HuH-7 (cell line): ENCODE measurements at places on chromosomes 5 and 9.

GRCh38 chr5:172901012-172901780, 58.0 kb upstream of the RPL26L1 start:
- DNase-seq = no peak

GRCh38 chr5:71522151-71522550, 65.0 kb upstream of the MCCC2 start:
- DNase-seq = no peak

GRCh38 chr5:158807-159447, 32.4 kb upstream of the LRRC14B start:
- DNase-seq = no peak

GRCh38 chr9:18058564-18059442, 415.1 kb upstream of the ADAMTSL1 start:
- DNase-seq = no peak

- DNase-seq = no peak
Observed at GRCh38 chr9:84397822-84398221, 57.3 kb upstream of the SLC28A3 start.

DNA sequence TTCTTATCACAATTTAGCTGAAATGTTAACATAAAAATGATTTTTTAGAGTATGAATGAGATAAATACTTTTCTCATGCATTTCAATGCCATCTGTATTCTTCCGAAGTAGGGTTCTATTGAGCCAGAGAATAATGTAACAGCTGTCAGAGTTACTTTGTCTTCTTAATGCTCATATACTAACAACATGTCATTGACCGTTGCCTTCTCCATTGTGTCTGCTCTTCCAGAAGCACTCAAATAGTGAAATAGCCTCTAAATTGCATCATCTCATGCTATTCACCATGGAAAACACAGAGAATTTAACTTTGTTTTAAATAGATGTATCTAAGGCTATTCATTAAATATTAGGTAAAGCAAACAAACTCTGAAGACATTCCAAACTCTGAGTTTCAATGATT, 1875.9 kb upstream of the CDH9 start:
- no peak for DNase-seq

- DNase-seq = no peak
Observed at GRCh38 chr5:178630475-178630930, 3.7 kb upstream of the CLK4 start.

- DNase-seq = no peak
Observed at GRCh38 chr9:72465593-72465984, 55.8 kb upstream of the TMC1 start.

- DNase-seq = no peak
Observed at GRCh38 chr5:117829646-117830045, 1158.7 kb downstream of the DTWD2 start.

GRCh38 chr5:56143373-56143714, 89.8 kb downstream of the ANKRD55 start:
- no peak for DNase-seq

- DNase-seq = no peak
Observed at GRCh38 chr5:167708449-167708848, 583.0 kb upstream of the WWC1 start.
